ENCODE measurements at places on chromosomes 7 and 10.

DNA sequence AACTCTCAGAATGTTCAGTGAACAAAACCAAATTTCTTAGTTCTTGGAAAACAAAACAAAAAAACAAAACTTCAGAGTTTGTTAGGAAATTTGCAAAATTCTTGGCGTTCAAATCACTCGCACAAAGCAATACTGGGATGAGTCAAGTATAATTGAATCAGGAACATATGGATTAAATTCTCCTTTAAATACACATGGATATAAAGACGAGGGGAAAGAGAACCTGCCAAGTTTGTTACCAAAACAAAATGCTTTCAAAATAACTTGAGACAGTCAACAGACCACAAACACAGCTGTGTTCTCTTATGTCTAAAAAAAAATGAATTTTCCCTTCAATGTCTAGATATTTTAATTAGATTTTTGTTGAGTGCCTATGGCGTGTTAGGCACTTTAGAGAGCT is 93.5 kb upstream of the MPP7 start:
- no peak for DNase-seq

DNA sequence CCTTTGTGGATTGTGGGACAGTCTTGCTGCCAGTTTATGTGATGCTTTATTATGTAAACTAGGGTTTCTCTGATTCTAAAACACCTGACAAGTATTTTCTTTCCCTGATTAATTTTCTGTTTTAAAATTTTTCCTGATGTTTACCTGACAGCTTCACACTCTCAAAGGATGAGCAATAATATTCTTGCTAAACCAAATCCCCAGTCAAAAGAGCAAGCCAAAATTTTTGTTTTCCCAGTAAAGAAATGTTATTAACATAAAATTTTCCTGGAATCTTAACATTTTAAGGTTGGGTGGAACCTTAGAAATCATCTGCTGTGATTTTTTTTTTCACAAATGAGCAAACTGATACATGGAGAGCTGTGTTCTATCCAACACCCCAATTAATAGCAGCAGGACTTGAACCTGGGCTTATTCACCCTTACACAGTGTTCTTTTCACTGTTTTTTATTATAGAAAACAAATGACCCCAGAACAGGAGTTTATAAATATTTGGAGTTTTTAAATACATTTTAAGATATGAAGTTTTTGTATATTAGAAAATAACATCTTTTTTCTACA is 185.2 kb upstream of the VIPR2 start:
- DNase-seq, result no peak

DNA sequence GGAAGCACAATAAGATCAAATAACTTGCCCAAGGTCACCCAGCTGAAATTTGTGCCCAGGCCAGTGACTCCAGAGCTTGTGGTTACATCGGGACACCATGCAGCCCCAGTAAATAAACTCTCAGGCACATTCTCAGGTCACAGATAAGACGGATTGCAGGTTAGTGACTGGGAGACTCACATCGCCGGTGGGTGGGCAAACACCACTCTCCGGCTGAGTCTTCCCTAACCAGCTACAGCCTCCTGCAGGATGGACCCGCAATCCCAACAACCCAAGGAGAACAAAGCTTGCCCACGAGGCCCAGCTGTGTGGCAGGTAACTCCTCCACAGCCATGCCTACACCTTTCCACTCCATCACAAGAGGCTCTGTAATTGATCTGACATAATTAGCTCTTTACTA is 81.7 kb upstream of the EFCAB10 start:
- DNase-seq, result no peak

- no peak for DNase-seq
These were observed 121.8 kb downstream of the NOC3L start for GRCh38 chr10:94240901-94241300.

DNA sequence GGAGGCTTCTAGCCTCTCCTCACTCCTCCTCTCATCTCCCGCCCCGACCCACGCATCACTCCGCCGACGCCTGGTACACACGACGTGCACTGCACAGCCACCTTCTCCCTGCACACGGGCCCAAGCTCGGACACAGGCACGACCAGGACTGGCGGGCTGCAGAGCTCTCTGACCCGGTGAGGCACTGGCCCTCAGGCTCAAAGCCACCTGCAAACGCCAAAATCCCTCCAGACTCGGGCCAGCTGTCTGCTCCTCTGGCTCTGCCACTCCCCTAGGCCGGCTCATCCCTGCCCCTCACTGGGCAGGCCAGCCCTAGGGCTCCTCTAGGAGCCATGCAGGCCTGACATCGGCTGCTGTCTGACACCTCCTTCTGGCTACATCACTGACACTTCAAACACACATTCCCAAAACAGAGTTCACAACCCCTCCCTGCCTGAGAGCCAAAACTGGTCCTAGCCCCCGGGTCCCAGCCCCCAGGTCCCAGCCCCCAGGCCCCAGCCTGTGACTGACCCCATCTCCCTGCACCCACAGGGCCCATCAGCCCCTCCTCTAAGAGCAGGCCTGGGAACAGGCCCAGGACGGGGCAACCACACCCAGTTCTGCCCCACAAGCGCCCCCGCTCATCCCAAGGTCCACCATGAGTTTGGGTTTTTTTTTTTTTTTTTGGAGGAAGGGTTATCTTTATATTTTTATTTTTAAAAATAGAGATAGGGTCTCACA is 35.1 kb downstream of the MAD1L1 start:
- DNase-seq, result no peak

GRCh38 chr7:108016841-108017775 is 14.1 kb upstream of the LAMB1 start:
- no peak for DNase-seq

- DNase-seq, result peak; percentile 52
These were observed 83.0 kb upstream of the DUSP5 start for GRCh38 chr10:110414548-110415309.

DNA sequence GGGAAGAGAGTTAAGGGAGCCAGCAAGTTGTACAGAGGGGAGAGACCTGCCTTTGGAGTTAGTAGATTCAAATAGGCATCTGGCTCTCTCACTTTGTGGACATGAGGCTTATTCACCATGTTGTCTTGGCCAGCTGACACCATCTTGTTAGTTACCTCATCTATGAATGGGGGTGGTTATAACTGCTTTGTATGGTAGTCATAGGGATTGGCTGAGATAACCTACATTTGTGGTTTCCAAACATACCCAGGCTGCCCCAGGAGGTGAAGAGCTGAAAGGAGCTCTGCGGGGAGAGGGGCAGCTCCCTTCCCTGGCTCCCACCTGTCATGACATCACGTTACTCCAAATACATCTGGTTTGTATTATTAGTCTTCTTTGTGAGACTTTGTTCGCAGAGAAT is 393.3 kb upstream of the AUTS2 start:
- DNase-seq, result no peak

DNA sequence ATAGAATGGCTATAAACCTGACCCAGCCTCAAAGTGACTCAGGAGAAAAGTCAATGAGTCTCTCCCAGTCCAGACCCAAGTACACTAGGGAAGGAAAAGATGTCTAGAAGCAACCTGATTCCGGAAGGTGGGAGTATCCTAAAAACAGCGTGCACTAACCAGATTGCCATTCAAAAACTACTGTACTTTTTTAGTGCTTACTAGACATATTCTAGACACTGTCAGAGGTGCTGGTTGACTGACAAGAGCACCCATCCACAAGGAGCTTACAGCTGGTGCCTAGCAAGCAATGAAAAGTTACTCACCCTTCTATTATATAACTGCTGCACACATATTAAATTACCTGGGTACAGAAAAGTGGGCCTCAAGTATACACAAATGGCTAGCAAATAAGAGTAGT is 81.0 kb downstream of the SIRT1 start:
- no peak for DNase-seq

- no peak for DNase-seq
These were observed 34.6 kb downstream of the MGAM2 start for GRCh38 chr7:142146124-142146523.

- no peak for DNase-seq
These were observed 123.7 kb downstream of the ANLN start for GRCh38 chr7:36513393-36513792.

DNA sequence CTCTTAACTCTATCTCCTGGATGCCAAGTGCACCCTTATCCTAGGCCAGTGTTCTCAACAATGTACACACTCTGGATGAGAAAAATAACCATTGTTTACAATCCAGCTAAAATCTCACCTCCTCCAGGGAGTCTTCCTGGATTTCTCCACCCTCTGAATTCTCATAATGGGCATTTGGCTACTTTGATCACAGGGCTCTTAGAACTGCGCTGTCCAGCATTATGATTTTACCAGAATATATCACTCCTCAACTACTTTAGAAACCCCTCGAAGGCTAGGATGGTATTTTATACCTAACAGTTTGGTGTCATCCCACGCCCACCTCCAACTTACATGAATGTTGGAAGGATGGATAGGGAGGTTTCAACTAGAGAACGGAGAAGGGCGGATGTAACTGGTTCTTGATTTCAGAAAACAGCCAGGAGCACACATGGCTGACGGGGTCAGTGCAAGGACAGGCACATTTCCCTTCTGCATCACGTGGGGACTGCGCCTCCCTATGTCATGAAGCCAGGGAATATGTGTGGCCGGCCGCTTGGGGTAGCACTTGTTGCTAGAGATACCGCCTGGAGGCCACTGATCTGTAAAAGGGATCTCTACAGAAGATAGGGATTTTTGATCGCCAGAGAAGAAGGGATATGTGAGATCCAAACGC is 1.2 kb upstream of the ATP6V0E2 start:
- DNase-seq, result no peak

DNA sequence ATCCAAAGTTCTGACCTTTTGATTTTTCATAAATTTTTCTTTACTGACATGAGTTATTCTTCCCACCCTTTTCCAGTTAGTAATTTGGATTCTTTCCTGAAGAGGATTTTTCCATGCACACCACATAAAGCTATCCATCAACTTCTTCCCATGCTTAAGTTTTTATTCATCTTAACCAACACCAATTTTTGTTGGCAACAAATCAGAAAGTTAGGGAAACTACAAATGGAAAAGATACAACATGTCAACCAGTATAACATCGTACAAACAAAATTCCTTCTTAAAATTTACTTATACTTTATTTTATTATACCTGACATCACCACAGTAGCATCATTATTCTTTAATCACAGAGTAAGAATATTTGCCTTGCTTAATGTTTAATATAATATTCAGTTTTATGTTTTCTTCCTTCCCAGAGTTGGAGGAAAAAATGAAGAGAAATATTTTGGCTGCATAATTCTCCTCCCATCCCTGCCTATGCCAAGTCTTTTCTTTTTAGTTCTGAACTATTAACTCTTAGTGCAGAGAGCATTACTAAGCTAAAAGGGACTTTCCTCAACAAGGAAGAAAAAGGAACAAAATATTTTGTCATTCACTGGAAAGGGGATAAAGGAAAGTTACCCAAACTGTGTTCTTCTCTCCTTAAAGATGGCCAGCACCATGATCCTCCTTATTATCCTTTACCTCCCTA is 67.5 kb upstream of the MEOX2 start:
- no peak for DNase-seq

GRCh38 chr7:50994753-50995319 is 212.1 kb upstream of the GRB10 start:
- no peak for DNase-seq

DNA sequence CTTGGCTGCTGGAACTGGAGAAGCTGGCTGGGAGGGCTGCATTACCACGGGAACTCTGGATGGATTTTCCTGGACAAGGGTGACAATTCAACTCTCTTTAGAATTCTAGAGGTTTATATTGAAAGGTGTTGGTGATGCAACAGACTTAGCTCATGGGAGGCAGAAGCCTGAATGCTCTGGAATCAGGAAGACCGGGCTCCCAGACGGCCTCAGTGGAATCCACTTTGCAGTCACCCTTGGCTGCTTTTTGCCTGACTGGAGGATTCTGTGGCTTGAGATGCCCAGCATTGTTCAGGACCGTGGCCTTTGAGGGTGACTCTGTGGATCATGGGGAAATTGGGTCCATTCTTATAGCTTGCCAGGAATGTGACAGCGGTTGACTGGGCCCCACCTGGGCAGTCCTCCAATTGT is 32.3 kb downstream of the PYROXD2 start:
- no peak for DNase-seq

GRCh38 chr7:139492293-139492692 is 8.8 kb upstream of the KLRG2 start:
- no peak for DNase-seq

DNA sequence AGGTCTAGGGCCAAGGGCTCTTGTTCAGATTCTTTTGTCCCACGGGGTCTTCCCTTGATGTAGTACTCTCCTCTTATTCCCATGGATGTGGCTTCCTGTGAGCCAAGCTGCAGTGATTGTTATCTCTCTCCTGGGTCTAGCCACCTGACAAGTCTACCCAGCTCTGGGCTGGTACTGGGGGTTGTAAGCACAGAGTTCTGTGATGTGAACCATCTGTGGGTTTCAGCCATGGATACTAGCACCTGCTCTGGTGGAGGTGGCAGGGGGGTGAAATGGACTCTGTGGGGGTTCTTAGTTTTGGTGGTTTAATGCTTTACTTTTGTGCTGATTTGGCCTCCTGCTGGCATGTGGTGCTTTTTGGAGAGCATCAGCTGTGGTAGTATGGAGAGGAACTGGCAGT is 350.8 kb downstream of the DNAJB9 start:
- no peak for DNase-seq

- DNase-seq, result no peak
These were observed 81.9 kb upstream of the DYNC1I1 start for GRCh38 chr7:95690367-95690947.

GRCh38 chr10:70816220-70816894 is 609 bp downstream of the SGPL1 start:
- peak; percentile 22 for DNase-seq

GRCh38 chr7:138746073-138746472 is 44.9 kb upstream of the SVOPL start:
- DNase-seq, result no peak

GRCh38 chr7:7219216-7219615 is 36.9 kb downstream of the C1GALT1 start:
- DNase-seq, result no peak

DNA sequence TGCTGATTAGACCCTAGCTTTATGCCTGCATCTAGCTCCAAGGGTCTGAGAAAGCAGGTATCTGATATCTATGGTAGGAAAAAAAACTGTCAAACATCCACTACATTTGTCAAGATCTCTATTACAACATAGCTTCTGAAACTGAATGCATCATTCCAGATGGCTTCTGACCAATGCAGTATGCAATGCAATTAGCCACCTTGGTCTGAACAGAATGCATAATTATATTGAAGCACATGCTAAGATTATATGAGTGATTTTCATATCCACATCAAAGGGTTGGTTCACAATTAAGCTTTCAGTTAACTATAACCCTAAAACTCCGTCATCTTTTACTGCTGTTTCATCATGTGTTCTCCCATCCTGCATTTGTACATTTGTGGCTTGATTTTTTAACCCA is 271.4 kb downstream of the POLR1F start:
- DNase-seq, result no peak

DNA sequence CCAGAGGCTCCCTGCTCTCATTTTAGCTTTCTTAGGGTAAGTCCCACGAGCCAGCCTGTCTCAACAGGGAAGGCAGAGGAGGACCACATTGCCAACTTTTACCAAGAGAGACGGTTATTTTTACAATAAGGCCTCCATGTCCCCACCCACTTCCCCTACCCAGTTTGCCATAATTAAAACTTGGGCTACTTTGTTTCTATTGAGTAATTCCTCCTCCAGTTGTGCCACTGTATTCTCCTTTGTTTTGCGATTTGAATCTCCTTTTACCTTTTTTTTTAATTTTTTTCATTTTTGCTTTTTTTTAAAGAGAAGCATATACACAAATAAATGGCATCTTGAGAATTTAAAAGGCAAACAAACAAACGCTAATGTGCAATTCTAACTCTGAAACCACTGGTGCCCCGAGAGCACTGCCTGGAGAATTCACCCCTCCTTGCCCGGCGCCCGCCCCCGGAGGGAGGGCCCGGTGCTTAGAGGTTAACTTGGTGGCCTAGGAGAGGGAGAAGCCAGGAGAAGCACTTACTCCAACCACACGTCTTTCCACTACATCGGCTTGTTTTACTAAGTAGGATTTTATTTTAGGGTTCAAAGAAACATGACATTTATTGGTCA is 282.3 kb downstream of the USP6NL start:
- no peak for DNase-seq
